Sigmoid colon (tissue), 7 donors: ENCODE measurements at places on chromosomes 5 and 9. TPM values are rescaled to one million over a fixed set of nuclear protein-coding genes. Genes with fewer than 3 reads are reported as not detected.

SLC27A6 gene
- 0.68 TPM for total RNA-seq

DNA sequence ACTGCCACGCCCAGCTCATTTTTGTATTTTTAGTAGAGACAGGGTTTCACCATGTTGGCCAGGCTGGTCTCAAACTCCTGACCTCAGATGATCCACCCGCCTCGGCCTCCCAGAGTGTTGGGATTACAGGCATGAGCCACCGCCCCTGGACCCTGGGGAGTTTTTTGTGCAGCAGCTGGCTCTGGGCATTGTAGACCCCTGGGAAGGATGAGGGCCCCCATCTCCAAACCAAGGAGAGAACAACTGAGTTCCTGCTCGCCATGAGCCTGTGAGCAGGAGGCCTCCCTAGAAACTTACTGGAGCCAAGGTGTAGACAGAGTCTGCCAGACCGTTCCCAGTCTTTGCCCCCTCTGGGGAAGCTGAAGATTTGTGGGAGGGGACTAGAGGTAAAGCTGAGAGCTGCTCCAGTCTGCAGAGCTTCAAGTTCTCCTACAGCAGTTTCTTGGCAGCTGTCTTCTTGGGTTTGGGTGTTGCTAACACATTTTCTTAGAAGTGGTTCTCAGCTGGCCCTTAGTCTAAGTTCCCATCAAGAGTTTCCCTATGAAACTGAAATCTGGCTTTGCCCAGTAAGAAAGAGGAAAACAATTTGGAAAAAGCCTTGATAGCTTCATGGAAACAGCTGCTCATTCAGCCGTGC is 12.4 kb downstream of the NUDT2 start:
- no peak overlapping the region for H3K4me3 ChIP-seq
- H3K27ac ChIP-seq: peak overlapping the region; percentile 65
- no peaks in the 10 kb centered on the region for H3K27me3 ChIP-seq
- H3K36me3 ChIP-seq: no peaks in the 10 kb centered on the region
- peak; percentile 57 for DNase-seq

DNA sequence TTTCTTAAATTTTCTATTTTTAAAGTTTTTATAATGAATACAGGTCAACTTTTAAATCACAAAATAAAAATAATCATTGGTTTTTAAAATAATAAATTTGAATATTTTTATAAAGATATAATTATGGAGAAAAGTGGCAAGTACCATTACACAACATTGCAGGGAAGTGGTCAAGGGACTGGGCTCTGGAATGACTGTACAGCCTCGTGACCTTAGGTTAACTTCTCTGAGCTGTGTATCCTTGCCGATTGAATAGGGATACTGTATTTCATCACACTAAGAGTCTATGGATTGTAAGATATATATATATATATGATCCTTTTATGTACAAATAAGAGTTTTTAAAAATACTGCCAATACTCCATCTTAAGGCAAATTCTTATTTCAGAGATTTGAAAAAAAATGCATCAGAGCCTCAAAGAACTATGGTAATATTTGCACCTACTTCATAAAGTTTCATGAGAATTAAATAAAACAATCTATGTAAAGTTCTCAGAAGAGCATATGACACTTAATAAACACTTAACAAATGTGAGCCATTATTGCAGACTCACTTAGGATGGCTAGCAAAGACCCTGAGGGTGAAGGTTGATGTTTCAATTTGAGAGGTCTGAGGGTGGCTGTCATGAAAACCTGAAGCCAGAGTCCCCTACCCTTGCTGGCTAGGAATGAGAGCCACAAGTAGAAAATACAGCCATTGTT is 136.5 kb downstream of the CCDC192 start:
- H3K27ac ChIP-seq: no peak overlapping the region
- H3K36me3 ChIP-seq: no peaks in the 10 kb centered on the region
- no peak overlapping the region for H3K4me3 ChIP-seq
- peaks cover under 1% of the 10 kb centered on the region for H3K4me1 ChIP-seq
- H3K27me3 ChIP-seq: no peaks in the 10 kb centered on the region
- no peak for DNase-seq

DNA sequence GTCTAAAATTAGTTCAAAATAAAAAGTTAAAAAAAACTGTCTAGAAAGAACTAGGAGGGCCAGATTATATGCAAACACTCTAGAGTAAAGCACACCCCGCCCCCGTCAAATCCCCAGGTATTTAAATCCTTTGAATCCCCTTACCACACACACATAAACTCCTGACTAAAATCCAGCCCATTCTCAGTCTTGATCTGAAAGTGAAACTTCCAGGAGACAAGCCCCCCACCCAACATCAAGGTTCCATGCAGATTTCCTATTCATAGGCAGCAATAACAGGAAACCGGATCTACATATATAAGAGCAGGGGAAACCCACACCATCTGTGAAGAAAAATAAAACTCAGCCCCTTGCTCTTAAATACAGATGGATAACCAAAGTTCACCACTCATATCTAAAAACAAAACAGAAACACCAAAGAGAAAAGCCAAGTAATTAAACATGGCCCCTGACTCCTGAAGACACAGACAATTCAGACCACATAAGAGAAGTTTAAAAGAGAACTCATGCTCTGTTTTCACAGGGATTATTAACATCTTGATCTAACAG is 42.3 kb downstream of the MARCHF3 start:
- H3K27me3 ChIP-seq: no peaks in the 10 kb centered on the region
- no peak overlapping the region for H3K27ac ChIP-seq
- H3K4me3 ChIP-seq: no peak overlapping the region
- no peaks in the 10 kb centered on the region for H3K36me3 ChIP-seq
- no peaks in the 10 kb centered on the region for H3K4me1 ChIP-seq

- H3K27me3 ChIP-seq: no peaks in the 10 kb centered on the region
- no peaks in the 10 kb centered on the region for H3K4me1 ChIP-seq
- H3K36me3 ChIP-seq: peaks cover 100% of the 10 kb centered on the region
- H3K4me3 ChIP-seq: no peak overlapping the region
- DNase-seq: no peak
These were observed 24.3 kb downstream of the NUP214 start for GRCh38 chr9:131149688-131150053.

C5orf63 gene
- 4.1 TPM for total RNA-seq

DNA sequence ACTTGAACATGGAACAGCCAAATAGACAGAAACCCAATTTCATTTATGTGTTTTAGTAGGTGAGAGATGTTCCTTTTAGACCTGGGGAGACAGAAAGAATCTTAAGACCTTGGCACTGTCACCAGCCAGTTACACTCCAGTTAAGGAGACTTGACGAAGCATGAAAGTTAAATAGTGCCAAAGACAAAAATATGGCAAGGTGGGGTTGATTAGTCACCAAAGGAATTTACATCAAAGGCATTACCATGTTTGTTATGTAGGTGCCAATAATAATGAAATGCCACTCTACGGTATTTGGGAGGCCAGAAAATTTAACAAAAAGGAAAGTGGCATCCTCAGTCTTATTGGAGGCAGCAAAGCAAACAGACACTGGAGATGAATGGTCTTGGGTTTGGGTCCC is 9.2 kb upstream of the IL12B start:
- H3K4me3 ChIP-seq: no peak overlapping the region
- DNase-seq: no peak
- H3K36me3 ChIP-seq: no peaks in the 10 kb centered on the region
- H3K4me1 ChIP-seq: no peaks in the 10 kb centered on the region
- H3K27me3 ChIP-seq: no peaks in the 10 kb centered on the region

MYO10 gene
- 4.2 TPM for total RNA-seq

- H3K27ac ChIP-seq: peak overlapping the region; percentile 4
- no peaks in the 10 kb centered on the region for H3K27me3 ChIP-seq
- no peak for DNase-seq
- no peak overlapping the region for H3K4me3 ChIP-seq
These were observed 203.6 kb downstream of the PIK3R1 start for GRCh38 chr5:68419081-68419636.

DNA sequence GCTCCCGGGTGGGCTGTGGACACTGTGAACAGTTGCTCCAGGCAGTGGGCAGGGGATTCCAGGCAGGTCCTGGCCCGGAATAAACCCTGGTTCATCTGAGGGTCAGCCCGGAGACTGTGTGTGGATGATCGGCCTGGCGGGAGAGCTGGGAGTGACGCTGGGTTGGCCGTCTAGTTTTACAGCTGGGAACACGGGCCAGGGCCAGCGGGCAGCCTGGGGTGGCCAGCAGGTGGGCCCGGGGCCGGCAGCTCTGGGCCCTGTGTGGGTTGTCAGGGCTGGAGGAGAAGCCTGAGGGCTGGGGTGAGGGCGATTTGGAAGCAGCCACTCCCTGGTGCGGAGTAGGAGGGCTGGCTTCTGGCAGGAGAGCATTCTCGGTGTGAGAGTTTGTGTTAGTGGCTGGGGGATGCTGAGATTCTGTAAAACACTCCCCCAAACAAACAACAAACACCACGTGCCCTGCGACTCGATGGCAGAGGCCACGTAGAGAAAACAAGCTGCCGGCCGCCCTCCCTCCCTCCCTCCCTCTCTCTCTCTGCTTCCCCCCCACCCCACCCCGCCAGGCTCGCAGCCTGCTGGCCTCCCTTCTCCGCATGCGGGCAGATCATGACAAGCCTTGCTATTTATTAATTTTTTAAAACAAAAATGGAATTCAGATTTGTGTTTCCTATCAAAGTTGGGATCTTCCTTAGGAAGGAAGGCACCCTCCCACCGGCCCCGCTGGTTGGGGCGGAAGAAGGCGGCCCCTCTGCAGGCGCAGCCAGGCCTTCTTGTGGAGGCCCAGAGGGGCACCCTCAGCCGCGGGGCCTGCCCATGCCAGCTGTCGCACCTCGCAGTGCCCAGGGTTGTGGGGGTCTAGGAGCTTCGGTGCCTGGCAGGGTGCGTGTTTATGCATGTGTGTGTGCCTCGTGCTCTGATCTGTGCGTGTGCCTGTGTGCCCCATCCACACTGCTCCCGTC is 49.5 kb downstream of the RXRA start:
- DNase-seq: peak; percentile 87
- peak overlapping the region; percentile 88 for H3K27ac ChIP-seq
- H3K4me3 ChIP-seq: peak overlapping the region; percentile 2
- H3K4me1 ChIP-seq: peaks cover 98% of the 10 kb centered on the region

DNA sequence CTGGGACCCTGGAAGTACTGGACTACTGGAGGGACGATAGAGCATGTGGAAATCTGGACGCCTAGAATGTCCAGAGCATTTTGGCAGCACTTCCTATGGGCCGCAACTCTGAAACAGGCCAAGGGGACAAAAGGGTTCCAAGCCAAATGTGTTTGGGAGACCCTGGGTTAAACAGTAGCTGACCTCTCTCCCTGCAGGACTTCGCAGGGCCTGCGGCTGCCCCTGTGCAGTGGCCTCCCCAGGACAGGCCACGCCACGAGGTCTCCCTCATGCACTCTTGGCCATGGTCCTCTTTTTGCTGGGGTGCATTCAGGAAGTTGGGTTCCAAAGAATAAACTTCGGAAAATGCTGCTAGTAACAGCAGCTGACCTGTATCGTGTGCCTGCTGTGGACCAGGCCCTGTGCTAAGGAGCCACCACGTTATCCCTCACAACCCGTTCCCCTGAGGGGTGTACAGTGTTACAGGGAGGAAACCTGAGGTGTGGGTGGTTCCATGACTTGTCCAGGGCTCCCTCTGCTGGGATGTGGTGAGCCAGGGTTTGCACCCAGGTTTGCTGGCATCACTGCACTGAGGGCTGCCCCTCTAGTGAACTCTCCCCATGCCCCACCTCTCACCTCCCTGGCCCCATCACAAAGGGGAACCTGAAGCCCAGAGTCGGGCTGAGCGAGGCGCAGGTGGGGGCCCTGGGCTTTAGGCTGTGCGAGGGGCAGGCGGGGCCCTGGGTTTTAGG is 79.4 kb downstream of the AMBP start:
- H3K4me3 ChIP-seq: no peak overlapping the region
- no peaks in the 10 kb centered on the region for H3K36me3 ChIP-seq
- no peak overlapping the region for H3K27ac ChIP-seq
- DNase-seq: no peak
- H3K27me3 ChIP-seq: no peaks in the 10 kb centered on the region

- no peak for DNase-seq
- H3K27ac ChIP-seq: no peak overlapping the region
- no peaks in the 10 kb centered on the region for H3K36me3 ChIP-seq
- no peak overlapping the region for H3K4me3 ChIP-seq
- no peaks in the 10 kb centered on the region for H3K27me3 ChIP-seq
These were observed 137.7 kb downstream of the CNTLN start for GRCh38 chr9:17272536-17272935.

SCAI gene
- total RNA-seq: 9.3 TPM

DNA sequence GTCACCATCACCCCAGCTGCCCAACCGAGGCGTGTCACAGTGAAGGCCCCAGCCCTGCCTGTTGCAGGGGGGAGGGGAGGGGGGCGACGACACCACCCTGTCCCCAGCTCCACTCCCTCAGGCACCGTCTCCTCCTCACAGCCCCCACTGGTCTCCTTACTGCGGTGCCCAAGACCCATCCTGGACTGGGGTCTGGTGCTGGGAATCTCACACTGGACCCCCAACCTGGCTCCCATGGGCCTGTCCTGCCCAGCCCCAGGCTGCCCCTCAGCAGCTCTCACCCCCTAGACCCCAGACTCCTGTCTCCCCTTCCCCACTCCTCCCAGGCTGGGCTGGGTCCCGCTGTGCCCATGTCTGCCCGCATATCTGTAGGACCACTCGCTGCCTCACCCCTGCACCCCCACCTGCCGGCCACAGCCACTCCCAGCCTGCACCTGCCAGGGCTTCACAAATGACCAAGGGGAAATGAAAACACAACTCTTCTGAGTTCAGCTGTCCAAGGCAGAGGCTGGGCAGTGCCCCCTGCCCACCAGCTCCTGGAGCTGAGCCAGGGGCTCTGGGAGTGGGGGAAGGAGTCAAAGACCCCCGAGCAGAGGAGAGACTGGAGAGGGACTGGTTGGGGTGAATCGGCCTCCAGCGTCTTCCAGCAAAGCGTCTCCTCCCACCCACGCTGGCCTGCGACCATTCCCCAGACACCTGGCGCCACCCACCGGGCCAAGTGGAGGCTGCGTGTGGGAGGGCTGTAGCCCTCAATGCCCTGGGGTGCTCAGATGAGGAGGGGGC is 32.6 kb upstream of the EGFL7 start:
- H3K27ac ChIP-seq: no peak overlapping the region
- no peaks in the 10 kb centered on the region for H3K36me3 ChIP-seq
- DNase-seq: no peak

DNA sequence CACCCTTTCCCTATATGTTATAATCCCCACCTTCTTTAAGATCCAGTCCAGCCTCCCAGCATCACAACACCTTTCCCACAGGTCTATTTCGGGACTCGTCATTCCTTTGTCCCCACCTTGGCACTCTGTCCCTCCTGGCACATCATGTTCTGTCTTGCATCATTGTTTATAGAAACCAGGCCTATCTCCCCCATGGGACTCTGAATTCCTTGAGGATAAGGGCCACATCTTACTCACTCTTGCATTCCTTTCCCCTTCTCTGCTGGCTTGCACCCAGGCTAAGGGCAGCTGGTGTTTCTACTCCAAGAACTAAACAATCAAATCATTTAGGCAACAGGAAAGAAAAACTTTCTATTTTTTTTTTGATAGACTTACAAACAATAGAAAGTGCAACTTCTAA is 205.7 kb downstream of the AGTPBP1 start:
- H3K4me1 ChIP-seq: no peaks in the 10 kb centered on the region
- no peaks in the 10 kb centered on the region for H3K27me3 ChIP-seq
- H3K27ac ChIP-seq: no peak overlapping the region
- H3K4me3 ChIP-seq: no peak overlapping the region
- H3K36me3 ChIP-seq: no peaks in the 10 kb centered on the region
